ENCODE measurements at places on chromosomes 2 and 18.

DNA sequence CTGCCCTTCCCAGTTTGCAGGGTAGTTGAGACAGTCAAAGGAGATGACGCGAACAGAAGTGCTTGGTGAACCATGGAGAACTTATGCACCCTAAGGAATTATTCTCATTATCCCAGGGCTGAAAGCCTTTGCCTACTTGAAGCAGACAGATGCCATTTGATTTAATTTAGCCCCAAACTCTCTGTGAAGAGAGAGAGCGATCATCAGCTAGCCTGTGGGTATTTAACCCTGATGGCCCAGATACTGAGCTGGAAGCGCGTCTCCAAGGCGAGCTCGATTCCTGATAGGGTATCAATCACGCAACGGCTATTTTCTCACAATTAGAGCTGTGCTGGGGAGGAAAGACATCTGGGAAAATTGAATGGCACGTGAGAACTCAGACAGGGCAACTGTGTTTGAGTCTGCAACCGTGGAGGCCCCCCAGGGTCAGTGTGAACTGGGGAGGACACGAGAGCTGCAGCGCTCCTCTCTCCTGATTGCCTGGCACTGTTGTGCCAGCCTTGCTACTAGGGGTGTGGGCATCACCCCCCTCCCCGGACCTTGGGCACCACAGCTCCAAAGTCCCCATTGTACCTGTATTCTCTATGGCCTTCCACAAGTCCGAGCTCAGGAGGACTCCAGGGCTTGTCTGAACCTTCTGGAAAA is 73.2 kb downstream of the CAPN13 start:
- no peak for DNase-seq

- no peak for DNase-seq
These were observed 15.0 kb upstream of the AP1S3 start for GRCh38 chr2:223852281-223852795.

- DNase-seq, result no peak
These were observed 87.0 kb downstream of the SPHKAP start for GRCh38 chr2:228094377-228094921.

GRCh38 chr18:44521668-44522022 is 159.0 kb upstream of the SETBP1 start:
- no peak for DNase-seq

- no peak for DNase-seq
These were observed 21.7 kb downstream of the REV1 start for GRCh38 chr2:99468155-99468554.

GRCh38 chr2:157223624-157224205 is 33.8 kb upstream of the GALNT5 start:
- peak; percentile 78 for DNase-seq
